Osteocyte (in vitro differentiated cells): ENCODE measurements at places on chromosomes 2 and 18. TPM values are rescaled to one million over a fixed set of nuclear protein-coding genes. Genes with fewer than 3 reads are reported as not detected.

Gene LONRF2
- total RNA-seq: 0.26 and 0.32 TPM in 2 replicates

Gene SH2D6
- total RNA-seq: 0.51 and 1.6 TPM in 2 replicates

Gene NLRC4
- not detected in 2 replicates for total RNA-seq

GRCh38 chr2:101064868-101065549 lies 62.9 kb downstream of the RPL31 start:
- no peaks in the 10 kb centered on the region for H3K36me3 ChIP-seq
- no peak overlapping the region for H3K4me3 ChIP-seq
- H3K4me1 ChIP-seq: peaks cover 47% of the 10 kb centered on the region
- H3K27me3 ChIP-seq: no peaks in the 10 kb centered on the region

- no peaks in the 10 kb centered on the region for H3K36me3 ChIP-seq
- H3K4me1 ChIP-seq: peaks cover 21% of the 10 kb centered on the region
- H3K27ac ChIP-seq: peak overlapping the region; percentile 70
Observed at GRCh38 chr2:120559401-120559800, 176.3 kb upstream of the GLI2 start.

Gene SGPP2
- not detected in 2 replicates for total RNA-seq

DNA sequence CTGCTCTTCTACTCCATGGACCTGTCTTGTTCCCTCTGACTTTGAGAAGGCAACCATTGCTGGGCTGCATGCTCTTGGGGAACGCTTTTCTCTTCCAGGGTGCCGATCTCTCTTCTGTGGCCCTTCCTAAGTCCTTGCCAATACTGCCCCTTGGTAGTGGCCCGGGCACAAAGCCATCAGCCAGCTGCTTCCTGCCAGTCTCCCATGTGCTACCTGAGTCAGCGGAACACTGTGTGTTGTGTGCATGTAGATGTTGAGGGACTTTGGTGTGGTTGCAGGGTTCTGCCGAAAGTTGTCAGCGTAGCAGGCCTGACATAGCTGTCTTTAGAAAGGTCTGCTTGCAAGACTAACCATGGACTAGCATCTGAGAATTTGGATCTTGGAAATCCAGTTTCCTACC lies 35.4 kb downstream of the MGAT5 start:
- H3K27me3 ChIP-seq: no peaks in the 10 kb centered on the region
- no peak for DNase-seq
- no peak overlapping the region for H3K4me3 ChIP-seq
- H3K27ac ChIP-seq: no peak overlapping the region
- H3K4me1 ChIP-seq: no peaks in the 10 kb centered on the region

Gene COL5A2
- total RNA-seq: 1,873 and 1,955 TPM in 2 replicates

Gene SAG
- total RNA-seq: not detected in 2 replicates

Gene SERPINB2
- not detected in 2 replicates for total RNA-seq
